Right atrium auricular region (tissue), 2 donors: ENCODE measurements at places on chromosomes 2 and 18. TPM values are rescaled to one million over a fixed set of nuclear protein-coding genes. Genes with fewer than 3 reads are reported as not detected.

Gene SNORC
- total RNA-seq = 0.30 TPM

Gene FAM110C
- 12.4 TPM for total RNA-seq

Gene SIX2
- total RNA-seq = 1.1 TPM

Gene ACOXL
- total RNA-seq = 0.55 TPM

Gene AGXT
- not detected for total RNA-seq

DNA sequence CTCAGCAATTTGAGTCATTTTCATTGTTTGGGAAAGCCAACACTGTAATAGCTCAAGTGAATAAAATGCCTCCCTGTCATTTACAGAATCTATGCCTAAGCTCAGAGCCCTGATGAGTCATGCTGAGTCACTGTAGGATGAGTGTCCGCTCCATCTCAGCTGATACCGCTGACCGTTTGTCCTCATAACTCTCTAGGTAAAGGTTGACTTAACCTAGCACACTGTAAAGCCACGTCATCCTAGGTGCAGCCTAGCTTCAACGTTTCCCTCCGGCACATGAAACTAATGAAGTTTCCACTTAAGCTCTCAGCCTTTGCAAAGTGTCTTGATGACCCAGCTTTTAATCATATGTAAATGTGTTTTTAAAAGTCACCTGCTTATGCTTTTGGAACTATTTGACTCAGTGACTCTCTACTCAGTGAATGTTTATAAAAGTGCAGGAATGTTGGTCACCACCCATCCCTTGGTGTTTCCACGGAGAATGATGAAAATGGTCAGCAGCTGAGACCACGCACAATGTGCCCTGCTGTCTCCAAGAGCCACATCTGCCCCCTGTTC is 154.0 kb downstream of the PMAIP1 start:
- no peak for DNase-seq

DNA sequence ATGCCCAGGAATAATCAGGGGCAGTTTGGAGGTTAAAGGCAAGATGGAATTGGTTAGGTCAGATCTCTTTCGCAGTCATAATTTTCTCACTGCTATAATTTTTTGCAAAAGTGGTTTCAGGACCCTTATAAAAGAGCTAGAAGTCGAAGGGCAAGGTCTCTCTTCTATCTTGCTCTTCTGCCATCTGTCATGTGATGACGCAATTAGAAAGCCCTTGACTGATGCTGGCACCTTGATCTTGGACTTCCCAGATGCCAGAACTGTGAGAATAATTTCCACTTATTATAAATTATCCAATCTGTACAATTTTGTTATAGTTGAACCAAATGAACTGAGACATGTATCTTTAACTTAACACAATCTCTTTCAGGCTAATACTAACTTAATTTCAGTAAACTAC is 6.3 kb upstream of the RALBP1 start:
- no peak for DNase-seq

- no peak for DNase-seq
Measured at GRCh38 chr2:61529944-61530735, 8.0 kb downstream of the XPO1 start.

GRCh38 chr2:189393440-189394111 is 47.7 kb upstream of the WDR75 start:
- no peak for DNase-seq

GRCh38 chr2:13005761-13006335 is 289.1 kb downstream of the TRIB2 start:
- no peak for DNase-seq

DNA sequence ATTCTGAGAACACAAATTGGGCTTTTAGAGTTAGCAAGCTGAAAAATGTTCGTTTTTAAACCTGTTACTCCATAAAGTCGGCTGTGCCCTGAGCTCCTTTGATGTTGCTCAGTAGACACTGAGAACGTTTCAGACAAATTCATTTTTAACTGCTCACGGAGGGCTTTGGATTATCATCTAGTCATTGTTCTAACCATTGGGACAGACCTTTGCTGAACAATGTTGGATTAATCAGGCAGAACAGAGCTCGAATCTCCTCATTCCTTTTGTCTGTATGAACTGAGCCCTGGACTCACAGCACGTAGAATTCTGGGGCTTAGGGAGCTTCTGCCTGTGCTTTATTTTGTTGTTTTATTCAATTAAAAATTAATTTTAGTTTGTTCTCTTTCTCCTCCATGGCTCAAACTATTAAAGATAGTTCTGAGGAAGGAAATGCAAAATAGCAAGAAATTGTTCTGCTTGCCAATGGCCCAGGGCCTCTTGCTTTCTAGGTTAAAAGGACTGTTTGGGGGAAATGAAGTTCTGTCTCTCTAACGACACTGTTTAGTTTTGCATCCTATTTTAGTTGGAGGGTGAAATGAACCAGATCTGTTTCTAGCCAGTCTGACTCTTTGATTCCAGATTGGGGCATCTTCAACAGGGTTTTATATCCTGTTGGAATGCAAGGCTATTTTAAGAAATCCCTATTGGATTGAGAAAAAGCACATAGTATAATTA is 114.7 kb upstream of the CXCR4 start:
- no peak for DNase-seq

DNA sequence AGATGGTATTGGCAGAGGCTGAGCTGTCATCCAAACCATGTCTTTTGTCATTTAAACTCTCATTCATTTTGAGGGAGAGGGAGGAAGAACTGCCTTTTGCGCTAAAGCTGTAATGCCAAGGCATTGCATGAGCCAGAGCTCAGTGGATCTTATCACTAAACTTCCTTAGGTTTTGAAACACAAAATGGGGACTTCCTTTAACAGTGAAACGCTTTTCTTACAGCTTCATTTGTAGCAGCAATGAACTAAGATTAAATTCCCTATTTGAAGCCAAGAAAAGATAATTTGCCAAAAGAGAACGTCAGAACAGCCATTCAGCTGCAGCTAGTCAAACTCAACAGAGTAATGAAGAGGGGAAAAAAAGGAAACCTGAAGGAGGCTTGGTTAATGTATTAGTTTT is 143.5 kb upstream of the MMADHC start:
- no peak for DNase-seq

DNA sequence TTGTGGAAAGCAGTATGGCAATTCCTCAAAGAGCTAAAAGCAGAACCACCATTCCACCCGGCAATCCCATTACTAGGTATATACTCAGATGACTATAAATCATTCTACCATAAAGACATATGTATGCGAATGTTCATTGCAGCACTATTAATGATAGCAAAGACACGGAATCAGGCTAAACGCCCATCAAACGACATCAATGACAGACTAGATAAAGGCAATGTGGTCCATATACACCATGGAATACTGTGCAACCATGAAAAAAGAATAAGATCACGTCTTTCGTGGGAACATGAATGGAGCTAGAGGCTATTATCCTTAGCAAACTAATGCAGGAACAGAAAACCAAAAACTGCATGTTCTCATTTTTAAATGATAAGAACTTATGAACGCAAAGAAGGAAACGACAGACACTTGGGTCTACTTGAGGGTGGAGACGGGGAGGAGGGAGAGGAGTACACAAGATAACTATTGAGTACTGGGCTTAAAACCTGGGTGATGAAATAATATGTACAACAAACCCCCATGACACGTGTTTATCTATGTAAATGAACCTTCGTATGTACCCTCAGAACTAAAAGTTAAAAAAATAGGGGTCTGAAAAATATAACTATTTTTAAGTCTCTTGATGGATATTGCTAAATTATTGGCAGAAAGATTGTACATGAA is 32.0 kb upstream of the CYTIP start:
- DNase-seq = no peak

GRCh38 chr2:42102591-42103450 is 55.0 kb downstream of the PKDCC start:
- no peak for DNase-seq

GRCh38 chr2:112776113-112776512 is 8.2 kb downstream of the IL1A start:
- DNase-seq = no peak

GRCh38 chr2:65586516-65586915 is 154.1 kb upstream of the SPRED2 start:
- no peak for DNase-seq

- no peak for DNase-seq
Measured at GRCh38 chr18:64668461-64668962, 519.6 kb upstream of the LINC00305 start.

GRCh38 chr2:216583606-216584005 is 49.6 kb upstream of the IGFBP2 start:
- no peak for DNase-seq

GRCh38 chr2:232876161-232876977 is 6.3 kb downstream of the SNORC start:
- DNase-seq = no peak

DNA sequence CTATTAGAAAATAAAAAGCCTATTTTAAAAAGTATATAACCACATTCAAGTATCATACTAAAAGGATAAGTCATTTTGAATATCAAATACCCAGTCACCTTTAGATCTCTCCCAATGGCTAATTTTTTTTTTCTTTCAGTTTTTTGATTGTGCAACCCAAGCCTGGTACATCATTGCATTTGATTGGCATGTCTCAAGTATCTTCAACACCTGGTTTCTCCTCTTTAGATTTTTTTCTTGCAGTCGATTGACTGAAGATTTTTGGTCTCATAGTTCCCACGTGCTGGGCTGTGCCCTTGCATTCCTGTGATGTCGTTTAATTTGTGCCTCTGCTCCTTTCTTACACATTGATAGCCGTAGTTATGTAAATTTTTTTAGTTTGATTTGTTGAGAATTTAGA is 40.7 kb downstream of the ATIC start:
- DNase-seq = no peak

DNA sequence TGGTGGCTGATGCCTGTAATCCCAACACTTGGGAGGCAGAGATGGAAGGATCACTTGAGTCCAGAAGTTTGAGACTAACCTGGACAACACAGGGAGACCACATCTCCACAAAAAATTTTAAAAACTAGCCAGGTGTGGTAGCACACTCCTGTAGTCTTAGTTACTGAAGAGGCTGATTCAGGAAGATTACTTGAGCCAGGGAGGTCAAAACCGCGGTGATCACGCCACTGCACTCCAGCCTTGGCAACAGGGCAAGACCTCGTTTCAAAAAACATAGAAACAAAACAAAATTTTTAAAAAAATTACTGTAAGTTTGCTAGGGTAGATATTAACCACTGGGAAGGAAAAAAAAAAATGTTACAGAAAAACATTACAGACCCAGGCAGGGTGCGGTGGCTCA is 5.8 kb downstream of the ATL2 start:
- no peak for DNase-seq

DNA sequence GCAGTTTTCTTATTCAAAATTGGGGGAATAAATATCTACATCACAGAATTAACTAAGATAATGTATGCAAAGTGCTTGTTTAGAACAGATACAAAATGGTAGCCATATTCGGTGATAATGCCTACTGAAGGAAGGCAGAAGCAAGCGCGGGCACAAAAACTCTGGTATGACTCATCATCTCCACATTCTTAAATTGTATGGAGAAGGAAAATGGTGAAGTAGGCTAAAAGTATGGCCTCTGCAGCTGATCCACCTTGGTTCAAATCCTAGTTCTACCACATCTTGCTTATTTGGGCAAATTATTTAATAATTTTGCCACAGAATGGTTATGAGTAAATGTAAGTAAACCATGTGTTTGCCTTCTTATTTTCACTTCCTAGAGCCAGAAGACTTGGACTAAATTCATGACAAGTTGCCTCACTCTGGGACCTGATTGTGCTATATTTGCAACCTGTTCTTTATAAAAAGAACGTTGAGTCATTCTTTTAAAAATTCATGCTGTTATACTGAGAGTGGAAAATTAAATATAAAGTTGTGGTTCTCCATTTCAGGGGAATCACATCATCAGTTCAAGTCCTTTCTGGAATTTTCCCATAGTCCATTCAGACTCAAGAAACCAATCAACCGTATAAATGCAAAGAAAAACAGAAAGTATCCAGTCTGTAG is 9.0 kb upstream of the CDK15 start:
- DNase-seq = no peak
